Activated T-cell treated with anti-CD3 and anti-CD28 coated beads for 4 hours (primary cell): ENCODE measurements at places on chromosomes 7 and 10.

DNA sequence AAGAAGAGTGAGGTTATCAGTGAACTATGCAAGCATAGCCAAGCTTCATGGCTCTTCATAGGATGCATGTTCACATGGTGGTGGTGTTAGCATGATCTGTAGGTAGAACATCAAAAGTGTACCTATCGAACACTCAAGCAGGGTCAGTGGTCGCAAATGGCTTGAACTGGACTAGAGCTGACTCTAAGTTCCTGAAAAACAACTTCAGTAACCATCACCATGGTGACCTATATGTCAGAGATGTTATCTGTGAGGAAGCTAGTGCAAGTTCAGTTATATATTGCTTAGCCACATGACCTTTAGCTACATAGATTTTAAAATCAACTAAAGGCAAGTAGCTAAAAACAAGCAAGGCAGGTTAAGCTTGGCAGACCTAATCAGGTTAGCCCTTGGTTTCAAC, 163.1 kb upstream of the AGR3 start:
- no peak for DNase-seq

- DNase-seq: no peak
These were observed 29.9 kb upstream of the CC2D2B start for GRCh38 chr10:95877881-95878280.

- no peak for DNase-seq
These were observed 38.8 kb downstream of the CCNJ start for GRCh38 chr10:96082153-96082552.

GRCh38 chr7:50978633-50979215, 196.0 kb upstream of the GRB10 start:
- no peak for DNase-seq

DNA sequence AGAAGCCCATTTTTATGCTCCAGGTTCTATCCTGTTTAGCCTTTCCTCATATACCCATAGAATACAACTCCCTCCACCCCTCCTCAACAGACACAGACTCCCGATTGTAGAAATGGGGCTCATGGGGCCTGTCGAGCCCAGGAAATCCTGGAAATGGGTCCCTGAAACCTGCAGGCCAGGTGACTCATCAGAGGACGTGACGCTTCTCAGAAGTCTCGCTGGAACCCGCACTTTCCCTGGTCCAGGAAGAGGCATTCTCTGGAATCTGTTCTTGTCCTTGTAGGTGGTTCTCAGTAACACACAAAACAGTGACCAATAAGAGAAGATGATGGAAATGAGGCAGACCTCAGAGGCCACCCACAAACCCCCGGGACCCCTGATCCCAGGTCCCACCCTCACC, 244.8 kb upstream of the PPP2R2D start:
- DNase-seq: no peak
